ENCODE measurements at places on chromosomes 4 and X. TPM values are rescaled to one million over a fixed set of nuclear protein-coding genes. Genes with fewer than 3 reads are reported as not detected.

The DGKK gene
- not detected for total RNA-seq

DNA sequence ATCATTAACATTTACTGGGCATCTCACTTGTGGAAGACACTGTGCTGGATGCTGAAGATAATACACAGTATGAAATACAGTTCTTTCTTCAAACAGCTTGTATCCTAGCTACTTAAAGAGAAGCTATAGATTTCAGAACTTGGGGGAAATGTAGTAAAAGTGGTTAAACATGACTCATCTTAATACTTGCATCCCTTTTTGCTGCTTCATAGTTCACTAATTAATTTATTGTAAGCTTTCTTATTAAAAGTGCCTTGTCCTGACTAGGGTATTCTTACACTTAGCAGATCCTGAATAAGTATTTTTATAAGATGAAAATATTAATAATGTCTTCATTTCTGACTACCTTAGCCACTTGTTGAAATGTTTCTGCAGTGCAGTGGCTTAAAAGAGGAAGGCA lies 132.8 kb upstream of the STIM2 start:
- no peaks in the 10 kb centered on the region for H3K4me1 ChIP-seq
- no peak overlapping the region for H3K27ac ChIP-seq
- no peaks in the 10 kb centered on the region for H3K27me3 ChIP-seq
- H3K36me3 ChIP-seq, result no peaks in the 10 kb centered on the region
- no peak overlapping the region for H3K4me3 ChIP-seq
- no peak for DNase-seq

The PDE6B gene
- total RNA-seq, result 1.8 TPM

The GUCY1A1 gene
- 7.5 TPM for total RNA-seq

The SYN1 gene
- total RNA-seq, result not detected

GRCh38 chr4:25813448-25814106 lies 49.2 kb downstream of the SEL1L3 start:
- peaks cover 2% of the 10 kb centered on the region for H3K36me3 ChIP-seq
- no peaks in the 10 kb centered on the region for H3K27me3 ChIP-seq
- peak overlapping the region; percentile 49 for H3K27ac ChIP-seq

Measured in endothelial cell of umbilical vein (primary cell).